A549 treated with dexamethasone at 1 μM for 4 hours (cell line): ENCODE measurements at places on chromosomes 1 and 21. TPM values are rescaled to one million over a fixed set of nuclear protein-coding genes. Genes with fewer than 3 reads are reported as not detected.

Gene TMEM234
- total RNA-seq: 7.3 to 9.2 TPM (median 8.5 TPM) in 5 replicates

Gene ADGRL2
- 7.2 to 9.5 TPM (median 9.3 TPM) in 5 replicates for total RNA-seq

Gene ERVH48-1
- total RNA-seq: 0.03 to 0.06 TPM (median 0.04 TPM) in 4 of 5 replicates, not detected in the other

Gene CD101
- 0.14 to 0.58 TPM (median 0.49 TPM) in 5 replicates for total RNA-seq
